HS-27A (cell line): ENCODE measurements at places on chromosomes 5 and 9.

DNA sequence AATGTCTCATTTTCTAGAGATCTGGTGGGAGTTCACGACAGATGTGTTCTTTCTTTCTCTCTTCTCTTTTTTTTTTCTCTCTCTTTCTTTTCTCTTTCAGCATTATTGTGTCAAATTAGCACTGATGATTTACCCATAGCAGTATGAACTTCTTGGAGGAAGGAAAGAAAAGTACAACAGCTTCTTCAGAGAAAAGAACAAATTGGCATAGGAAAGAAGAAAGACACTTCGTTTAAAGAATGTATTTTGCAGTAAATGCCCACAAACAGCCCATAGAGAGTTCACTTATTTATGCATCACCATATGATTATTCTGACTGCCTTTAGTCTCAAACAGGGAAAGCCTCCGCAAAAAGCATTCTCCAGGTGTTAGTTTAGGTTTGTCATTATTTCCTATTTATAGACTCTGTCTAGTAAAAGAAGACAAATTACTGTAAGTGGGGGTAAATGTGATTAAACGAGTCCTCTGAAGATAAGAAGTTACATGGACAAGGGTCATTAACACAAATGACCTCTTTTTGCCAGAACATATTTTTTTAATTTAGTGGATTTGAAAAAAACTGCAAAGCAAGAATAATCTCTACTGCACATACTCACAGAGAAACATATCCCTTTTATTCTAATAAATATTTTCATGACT, 68.0 kb downstream of the POU5F2 start:
- no peak for DNase-seq

- DNase-seq: no peak
Measured at GRCh38 chr9:68951879-68952659, 61.8 kb downstream of the PRKACG start.

DNA sequence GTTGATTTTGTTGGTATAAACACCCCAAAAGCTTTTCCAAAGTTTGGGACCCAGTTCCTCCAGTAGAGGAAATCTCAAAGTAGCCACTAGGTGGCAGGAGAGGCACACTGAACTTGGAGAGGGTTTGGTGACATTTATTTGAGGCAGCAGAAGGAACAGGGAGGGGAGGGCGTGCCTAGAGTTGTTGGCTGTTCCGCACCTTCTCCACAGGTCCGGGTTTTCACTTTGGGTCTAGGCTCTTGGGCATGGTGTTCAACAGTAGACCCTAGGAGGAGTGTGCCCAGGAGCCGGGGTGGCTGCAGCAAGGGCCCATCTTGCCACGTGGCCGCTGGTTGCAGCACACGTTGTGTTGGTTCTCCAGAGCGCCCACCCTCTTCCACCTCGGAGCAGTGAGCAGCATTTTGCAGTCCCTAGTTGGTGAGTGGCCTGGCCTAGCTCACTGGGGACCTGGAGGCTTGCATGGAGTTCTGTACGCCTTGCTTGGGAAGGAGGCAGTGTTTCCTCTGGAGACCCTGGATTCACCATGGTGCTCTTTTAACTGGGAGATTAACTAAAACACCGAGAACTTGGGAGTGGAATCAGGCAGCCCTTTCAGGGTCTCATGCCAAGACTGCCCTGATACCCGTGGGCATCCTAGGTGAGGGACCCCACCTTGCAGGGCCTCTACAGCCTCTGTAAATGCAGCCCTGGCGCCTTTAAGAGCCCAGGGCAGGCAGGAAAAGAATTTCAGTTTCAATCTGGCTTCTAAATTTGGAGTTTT, 28.2 kb downstream of the PTPA start:
- DNase-seq: peak; percentile 83

DNA sequence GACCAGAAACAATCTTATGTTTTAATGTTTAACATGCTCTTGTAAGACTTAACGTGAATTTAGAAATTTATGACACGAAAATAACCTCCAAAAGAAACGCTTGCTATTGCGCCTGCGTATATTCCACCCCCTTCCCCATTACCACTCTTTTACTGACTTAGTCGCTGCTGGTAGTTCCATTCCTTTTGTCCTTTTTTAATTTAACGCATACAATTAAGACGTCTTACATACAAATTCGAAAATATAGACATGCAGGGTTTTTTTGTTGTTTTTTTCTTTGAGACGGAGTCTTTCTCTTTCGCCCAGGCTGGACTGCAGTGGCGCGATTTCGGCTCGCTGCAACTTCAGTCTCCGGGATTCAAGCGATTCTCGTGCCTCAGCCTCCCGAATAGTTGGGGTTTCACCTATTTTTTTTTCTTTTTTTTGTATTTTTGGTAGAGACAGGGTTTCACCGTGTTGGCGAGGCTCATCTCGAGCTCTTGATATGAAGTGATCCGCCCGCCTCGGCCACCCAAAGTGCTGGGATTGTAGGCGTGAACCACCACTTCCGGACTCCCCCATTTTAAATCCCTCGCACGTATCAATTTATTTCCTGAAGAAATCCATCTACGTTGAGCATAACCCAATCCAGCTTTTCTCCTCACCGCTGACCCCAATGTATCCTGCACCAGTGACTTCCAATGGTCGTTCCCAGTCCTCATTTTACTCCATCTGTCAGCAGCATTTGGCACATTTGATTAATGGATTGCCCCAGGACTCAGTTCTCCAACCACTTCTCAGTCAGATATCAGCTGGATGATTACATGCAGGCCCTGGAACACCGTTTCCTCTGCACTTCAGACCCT, 684 bp upstream of the MED7 start:
- no peak for DNase-seq

GRCh38 chr5:149188383-149188782, 47.1 kb downstream of the ABLIM3 start:
- no peak for DNase-seq

- no peak for DNase-seq
Measured at GRCh38 chr9:130925050-130925678, 13.9 kb downstream of the FIBCD1 start.

GRCh38 chr9:108412755-108413154, 443.0 kb downstream of the ACTL7B start:
- DNase-seq: no peak

GRCh38 chr9:121876255-121876654, 216.9 kb downstream of the TTLL11 start:
- DNase-seq: no peak

- no peak for DNase-seq
Measured at GRCh38 chr9:9352877-9353481, 1259.8 kb downstream of the PTPRD start.

GRCh38 chr9:76526026-76526425, 67.0 kb downstream of the GCNT1 start:
- DNase-seq: no peak

DNA sequence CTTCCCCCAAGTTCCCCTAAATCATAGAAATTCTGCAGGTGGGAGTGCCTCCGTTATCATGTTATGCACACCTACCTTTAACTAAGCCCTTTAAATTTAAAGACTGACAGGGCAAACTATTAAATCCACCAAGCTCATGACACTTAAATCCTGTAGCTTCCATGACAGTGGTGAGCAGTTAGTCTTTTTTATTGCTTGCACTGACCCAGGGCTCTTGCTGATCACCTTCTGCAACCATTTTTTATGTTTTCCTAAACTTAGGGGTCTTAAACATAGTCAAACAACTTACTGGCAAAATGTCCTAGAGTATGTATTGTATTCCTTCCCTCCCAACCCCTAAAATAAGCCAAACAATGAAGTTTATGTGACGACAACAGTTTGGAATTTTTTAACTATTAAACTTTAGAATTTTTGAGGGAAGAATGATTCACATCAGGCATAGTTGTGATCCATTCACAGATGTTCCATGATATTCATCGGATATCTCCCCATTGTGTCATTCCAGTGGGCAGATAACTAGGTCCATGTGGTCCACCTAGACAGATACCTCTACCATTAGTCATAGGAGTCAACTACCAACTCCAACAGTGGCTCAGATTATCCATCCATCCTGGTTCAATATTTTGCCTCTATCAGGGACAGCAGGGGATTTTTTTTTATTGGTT, 283.1 kb downstream of the ADAMTS6 start:
- peak; percentile 94 for DNase-seq

DNA sequence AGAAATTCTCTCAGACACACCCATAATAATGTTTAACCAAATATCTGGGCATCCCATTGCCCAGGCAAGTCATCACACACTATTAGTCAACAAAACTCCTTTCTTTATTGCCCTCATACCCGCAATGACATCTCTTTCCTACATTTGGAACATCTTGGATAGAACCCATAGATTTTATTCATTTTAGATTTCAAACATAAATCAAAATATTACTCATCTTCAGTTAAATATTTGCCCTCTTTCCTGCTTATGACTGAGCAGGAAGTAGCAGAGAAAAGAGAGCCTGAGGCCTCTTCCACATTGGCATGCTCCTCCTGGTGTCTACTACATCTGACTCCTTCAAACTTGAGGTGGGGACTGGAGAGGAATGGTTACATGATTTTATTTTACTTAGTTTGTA, 592.0 kb downstream of the CHSY3 start:
- no peak for DNase-seq

- DNase-seq: peak; percentile 30
Measured at GRCh38 chr5:55816342-55816741, 34.8 kb upstream of the IL31RA start.

DNA sequence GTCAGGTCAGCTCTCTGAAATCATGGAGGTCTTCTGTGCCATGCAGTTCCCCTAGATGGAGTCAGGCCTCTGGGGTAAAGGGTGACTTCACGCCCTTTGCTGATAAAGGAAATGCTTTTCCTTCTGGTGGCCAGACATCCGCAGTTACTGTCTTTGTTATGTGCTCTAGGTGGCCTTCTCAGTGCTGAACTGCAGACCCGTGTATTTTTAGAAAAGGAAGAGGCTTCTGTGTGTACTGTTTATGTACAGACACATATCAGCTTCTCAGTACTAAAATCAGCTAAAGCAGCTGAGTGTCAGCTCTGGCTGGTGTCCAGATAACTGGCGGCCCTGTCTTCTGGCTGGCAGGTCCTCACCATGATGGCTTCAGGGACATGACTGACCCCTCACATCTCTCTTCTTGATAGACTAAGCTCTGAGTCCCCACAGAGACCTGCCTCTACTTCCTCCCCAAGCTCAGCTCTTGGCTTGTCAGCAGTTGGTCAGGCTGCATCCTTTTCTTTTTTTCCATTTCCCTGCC, 75.3 kb downstream of the ARHGAP26 start:
- no peak for DNase-seq

GRCh38 chr5:64632251-64632650, 58.1 kb upstream of the SHISAL2B start:
- DNase-seq: no peak

DNA sequence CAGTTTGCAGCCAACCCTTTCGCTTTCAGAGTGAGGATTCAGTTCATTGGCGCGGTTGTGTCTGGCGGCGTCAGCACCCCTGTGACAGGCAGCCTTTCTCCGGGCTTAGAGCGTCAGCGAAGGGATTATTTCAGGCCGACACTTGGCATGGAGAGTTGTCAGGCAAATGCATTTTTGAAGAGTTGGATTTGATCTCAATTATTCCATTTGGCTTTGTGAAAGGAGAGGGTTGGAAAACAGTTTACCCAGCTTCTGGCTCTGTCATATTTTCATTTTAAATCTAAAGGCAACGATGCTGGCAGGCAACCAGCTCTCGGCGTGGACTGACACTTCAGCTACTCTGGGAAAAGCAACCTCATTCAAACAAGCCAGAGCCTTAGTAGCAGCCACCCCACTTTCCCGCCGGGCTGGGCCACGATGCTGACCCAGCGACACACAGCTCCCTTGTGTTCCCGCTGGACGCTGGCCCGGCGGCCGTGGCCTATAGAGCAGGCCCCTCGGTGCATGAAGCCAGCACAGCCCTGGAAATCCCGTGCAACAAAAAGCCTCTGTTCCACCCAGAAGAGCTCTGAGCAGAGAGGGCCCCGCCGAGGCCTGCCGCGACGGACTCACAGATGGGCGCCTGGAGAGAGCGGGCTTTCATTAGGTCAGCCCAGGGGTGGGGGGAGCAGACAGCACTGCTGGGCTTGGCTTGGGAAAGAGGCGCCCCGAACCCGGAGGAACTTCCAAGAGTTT, 28.9 kb upstream of the LPCAT1 start:
- DNase-seq: no peak

GRCh38 chr5:78747705-78748359, 99.3 kb upstream of the LHFPL2 start:
- DNase-seq: no peak

GRCh38 chr5:114418176-114419066, 56.6 kb downstream of the KCNN2 start:
- no peak for DNase-seq

DNA sequence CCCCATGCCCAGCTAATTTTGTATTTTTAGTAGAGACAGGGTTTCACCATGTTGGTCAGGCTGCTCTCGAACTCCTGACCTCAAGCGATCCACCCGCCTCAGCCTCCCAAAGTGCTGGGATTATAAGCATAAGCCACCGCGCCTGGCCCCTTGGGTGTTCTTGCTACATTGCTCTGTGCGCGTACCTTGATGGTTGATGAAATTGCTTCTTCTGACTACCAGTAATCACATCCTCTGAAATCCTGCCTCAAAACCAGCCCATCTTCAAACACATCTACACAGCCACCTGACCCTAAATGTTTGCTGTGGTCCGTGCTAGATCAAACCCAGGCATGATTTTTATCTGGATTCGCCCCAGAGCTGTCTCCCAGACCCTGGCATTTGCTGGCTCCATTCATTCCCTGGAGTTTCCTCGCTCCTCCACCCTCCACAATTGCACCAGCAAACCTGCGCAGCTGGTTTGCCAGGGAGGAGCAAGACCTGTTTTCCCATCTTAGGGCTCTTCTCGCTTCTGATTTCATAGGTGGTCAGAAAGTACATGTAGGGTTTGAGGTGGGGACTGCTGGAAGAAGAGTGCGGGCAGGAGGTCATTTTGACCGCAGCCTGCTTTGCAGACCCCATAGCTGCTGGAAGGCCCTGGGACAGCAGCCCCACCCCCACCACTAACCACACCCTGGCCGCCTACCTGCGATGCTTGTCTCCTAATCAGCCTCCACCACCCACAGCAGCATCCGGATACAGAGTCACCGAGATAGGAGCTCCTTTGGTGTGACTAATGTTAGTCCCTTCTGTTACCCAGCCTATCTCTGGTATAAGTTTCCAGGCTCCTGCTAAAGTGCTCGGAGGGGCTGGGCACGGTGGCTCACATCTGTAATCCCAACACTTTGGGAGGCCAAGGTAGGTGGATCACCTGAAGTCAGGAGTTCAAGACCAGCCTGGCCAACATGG, 22.7 kb downstream of the SWI5 start:
- DNase-seq: no peak

DNA sequence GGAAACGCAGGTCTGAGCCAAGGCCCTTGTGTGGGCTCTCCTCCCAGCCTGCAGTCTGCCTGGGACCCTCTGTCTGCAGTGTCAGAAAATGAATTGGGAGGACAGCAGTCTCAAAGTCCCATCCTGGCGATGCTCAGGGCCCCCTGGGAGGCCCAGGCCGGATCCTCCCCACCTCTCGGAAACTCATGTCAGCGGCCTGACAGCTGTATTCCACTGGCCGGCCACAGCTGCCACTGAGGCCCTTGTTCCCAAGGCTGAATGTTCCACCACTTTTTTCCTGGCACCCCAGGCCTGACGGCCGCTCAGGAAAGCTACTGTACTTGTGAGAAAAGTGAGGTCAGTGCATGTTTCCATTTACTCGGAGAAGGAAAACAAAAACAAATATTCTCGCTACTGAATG, 180.0 kb downstream of the FGF18 start:
- no peak for DNase-seq

GRCh38 chr9:84993105-84993504, 323.6 kb downstream of the NTRK2 start:
- DNase-seq: no peak
